ENCODE measurements at places on chromosomes 7 and 10. TPM values are rescaled to one million over a fixed set of nuclear protein-coding genes. Genes with fewer than 3 reads are reported as not detected.

PRRT4 gene
- total RNA-seq, result 0.24 TPM

COL13A1 gene
- 0.31 TPM for total RNA-seq

SORCS1 gene
- not detected for total RNA-seq

LDB3 gene
- 0.16 TPM for total RNA-seq

TRDMT1 gene
- total RNA-seq, result 2.9 TPM

SPAM1 gene
- not detected for total RNA-seq

All from A549 treated with AZD2906 at 1 μM for 4 hours (cell line).